MV-4-11 (cell line): ENCODE measurements at places on chromosomes 2 and 18.

GRCh38 chr2:26855466-26855865, 7.5 kb downstream of the DPYSL5 start:
- DNase-seq, result no peak

DNA sequence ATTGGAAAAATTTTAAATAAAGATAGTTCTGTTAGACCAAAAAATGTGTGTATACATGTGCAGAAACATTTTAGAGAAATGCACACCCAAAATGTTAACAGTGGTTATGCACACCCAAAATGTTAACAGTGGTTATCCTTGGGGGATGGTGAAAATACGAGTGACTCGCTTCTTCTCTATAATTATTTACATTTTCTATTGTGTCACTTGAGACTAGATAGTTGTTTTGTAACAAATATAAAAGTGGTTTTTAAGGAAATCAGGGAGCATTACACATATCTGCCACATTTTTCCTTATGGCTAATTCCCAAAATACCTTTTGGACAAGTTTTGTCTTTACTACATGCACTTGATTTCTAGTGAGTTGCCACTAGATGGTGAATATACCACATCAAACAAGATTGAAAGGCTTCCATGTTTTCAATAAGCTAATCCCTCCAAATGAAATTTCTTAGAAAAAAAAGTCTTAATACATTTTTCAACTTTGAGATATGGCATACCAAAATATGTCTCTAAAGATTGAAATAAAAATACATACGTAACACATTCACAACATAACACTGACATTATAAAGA, 9.0 kb upstream of the HIBCH start:
- no peak for DNase-seq

DNA sequence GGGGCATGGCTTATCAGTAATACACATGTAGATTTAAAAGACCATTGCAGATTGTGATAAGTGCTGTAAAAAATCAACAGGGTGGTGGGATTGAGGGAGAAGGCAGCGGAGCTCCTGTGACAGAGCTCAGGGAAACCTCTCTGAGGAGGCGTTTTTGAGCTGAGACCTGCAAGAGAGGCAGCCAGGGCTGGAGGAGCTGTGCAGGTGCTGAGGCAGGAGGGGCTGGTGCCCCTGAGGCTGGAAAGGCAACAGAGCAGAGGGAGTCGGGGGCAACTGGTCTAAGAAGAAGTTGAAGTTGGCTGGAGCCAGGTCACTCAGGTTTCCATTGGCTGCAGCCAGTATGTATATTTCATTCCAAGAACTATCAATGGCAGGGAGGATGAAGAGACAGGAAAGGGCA, 47.6 kb downstream of the KLHL29 start:
- no peak for DNase-seq

GRCh38 chr18:6365385-6365784, 49.3 kb downstream of the L3MBTL4 start:
- DNase-seq, result no peak

- DNase-seq, result no peak
These were observed 449.2 kb upstream of the SPRED2 start for GRCh38 chr2:65881592-65881991.

- peak; percentile 26 for DNase-seq
These were observed 177.9 kb downstream of the CYRIA start for GRCh38 chr2:16487686-16488085.

DNA sequence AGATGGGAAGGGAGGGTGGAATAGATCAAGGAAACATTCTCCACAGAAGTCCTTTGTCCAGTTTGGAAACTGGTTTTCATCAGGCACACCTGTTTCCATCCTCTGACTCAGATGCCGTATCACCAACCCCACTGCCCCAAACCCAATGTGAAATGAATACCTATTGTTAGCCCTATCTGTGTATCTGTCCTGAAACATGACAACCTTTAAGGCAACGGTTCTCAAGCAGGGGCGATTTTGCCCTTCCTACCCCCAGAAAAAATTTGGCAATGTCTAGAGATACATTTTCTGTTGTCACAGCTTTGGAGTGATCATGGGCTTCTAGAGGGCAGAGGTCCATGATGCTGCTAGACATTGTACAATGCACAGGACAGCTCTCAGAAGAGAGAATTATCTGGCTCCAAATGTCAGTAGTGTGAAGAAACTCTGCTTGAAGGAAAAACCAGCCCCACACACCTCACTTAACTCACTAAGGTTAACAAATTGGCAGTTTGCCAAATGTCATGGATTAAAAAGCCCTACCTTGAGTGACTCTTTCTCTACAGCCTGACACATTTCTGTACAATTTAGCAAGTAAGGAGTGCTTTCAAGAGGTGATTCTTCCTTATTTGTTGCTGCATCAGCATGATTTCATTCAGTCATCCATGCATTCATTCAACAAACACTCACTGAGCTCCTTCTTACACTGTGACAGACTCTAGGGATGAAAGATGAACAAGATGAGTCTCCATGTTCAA, 3.4 kb downstream of the SCTR start:
- no peak for DNase-seq

DNA sequence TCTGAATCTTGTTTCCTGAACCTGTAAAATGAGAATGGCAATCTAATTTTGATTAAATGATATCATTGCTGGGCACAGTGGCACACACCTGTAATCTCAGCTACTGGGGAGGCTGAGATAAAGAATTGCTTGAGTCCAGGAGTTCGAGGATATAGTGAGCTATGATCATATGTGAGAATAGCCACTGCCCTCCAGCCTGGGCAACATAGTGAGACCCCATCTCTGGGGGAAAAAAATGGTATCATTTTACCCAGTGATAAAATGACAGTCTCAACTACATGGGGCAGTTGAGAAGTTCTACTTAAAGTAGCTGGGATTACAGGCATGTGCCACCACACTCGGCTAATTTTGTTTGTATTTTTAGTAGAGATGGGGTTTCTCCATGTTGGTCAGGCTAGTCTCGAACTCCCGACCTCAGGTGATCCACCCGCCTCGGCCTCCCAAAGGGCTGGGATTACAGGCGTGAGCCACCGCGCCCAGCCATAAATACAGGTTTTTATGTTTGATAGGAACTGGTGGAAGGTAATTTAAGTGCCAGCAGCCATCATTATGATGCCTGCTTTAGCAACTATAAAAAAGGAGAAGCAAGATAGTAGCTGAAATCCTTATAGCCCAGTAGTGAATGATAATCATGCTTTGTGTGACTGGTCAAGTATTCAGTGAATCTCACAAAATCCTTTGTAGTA, 17.0 kb downstream of the BZW1 start:
- no peak for DNase-seq

GRCh38 chr18:58132595-58133261, 88.7 kb downstream of the NEDD4L start:
- no peak for DNase-seq

- DNase-seq, result no peak
These were observed 107.7 kb downstream of the BCL11A start for GRCh38 chr2:60445684-60446179.

- no peak for DNase-seq
These were observed 232.3 kb upstream of the MEIS1 start for GRCh38 chr2:66202586-66202985.

DNA sequence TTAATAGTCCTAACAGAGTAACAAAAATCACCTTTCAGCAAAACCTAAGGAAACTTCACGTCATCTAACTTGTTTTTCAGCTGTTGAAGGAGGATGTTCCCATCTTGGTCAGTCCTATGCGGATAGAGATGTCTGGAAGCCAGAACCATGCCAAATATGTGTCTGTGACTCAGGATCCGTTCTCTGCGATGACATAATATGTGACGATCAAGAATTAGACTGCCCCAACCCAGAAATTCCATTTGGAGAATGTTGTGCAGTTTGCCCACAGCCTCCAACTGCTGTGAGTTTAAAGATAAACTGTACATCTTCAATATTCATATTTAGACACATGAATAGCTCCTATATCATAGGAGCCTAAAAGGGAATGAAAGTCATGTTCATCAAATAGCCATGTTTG, 10.5 kb downstream of the COL3A1 start:
- DNase-seq, result no peak

DNA sequence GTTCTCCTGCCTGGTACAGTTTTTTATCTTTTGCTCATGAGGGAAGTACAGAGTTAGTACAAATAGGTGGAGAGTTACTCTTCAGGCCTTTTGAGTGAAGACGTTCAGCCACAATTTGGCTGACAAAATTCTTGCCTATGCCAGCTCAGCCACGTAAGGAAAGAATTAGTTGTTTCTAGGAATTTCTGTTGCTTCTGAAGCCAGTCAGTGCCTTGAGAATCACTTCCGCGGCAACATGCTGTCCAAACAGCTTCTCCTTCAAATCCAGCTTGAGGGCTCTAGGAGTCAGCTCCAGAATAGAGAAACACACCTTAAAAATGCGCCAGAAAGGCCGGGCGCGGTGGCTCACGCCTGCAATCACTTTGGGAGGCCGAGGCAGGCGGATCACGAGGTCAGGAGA, 27.5 kb downstream of the M1AP start:
- no peak for DNase-seq

- peak; percentile 63 for DNase-seq
These were observed 1.1 kb upstream of the CEP192 start for GRCh38 chr18:12990123-12990475.

GRCh38 chr2:238698451-238699306, 149.2 kb upstream of the TWIST2 start:
- no peak for DNase-seq

DNA sequence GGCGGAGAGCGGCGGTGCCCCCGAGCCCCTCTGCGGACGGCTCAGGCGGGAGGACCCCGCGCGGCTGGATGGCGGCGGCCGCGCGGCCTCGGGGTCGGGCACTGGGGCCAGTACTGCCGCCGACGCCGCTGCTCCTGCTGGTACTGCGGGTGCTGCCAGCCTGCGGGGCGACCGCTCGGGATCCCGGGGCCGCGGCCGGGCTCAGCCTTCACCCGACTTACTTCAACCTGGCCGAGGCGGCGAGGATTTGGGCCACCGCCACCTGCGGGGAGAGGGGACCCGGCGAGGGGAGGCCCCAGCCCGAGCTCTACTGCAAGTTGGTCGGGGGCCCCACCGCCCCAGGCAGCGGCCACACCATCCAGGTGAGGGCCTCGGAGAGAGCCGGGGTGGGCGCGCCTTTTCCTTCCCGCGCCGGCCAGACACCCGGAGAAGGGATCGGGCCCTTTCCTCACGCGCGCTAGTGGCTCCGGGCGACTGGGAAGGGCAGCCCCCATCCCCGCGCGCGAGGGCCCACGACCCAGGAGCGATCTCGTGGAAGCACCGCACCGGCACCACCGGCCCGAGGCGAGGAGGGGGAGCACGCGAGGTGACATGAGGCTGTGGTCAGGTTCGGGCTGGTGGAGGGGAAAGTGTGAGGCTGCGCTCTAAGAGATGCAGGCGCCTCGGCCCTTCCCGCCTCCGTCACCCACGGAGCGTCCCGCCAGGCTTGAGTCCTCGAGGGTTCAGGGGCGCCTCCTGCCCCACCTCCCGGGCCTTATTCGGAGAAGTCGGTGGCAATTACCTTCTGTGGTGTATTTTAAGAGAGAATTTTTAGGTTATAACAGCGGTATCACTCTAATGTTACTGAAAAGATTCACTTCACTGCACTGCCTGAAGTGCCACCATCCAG, 607 bp downstream of the LAMA3 start:
- DNase-seq, result no peak

DNA sequence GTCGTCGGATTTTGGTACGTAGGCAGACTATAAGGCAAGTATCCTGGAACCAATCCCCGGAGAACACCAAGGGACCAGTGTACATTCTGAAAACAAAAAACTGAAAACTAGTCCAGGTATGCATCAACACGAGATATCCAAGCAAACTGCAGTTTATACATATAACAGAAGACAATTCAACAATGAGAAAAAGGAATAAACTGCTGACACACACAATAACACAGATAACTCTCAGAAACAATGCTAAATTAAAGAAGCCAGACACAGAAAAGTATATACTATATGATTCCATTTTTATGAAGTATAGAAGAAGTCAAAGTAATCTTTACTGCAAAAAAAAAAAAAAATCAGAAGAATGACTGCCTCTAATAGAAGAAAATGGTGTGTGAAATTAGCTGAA, 5.9 kb downstream of the ROCK2 start:
- no peak for DNase-seq

DNA sequence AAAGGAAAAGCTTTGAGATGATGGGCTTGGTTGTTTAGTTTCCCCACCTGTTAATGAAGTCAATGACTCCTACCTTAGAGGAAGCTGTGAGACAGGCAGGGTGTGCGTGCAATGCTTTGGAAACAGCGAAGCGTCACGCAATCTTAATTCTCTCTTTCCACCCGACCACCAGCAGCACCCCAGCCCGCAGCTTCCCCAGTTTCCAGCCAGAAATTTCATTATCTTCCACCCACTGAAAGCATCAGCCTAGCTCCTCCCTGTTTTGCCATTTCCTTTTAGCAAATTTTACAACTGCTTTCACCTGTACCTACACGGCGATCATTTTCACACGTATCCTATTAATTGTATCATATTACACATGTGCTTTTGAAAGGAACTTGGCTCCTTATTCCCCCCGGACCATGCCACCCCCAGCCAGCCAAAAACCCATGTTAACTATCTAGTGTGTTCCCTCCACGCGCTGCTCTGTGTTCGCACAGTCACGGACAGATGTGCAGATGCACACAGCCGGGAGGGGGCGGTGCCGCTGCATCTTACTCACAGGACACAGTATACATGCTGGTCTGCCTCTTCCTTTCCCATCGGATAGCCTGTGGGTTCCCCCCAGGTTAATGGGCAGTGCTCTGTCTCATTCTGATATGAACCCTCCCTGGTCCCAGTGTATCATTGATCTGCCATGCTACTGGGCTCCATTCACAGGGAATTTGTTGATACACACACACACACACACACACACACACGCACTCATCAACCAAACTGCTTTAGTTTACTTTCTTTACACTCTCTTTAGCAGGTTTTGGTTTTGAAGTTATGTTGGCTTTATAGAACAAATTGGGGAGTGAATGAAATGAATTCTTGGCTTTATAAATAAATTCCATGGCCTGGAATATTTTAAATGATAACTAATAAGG, 22.4 kb downstream of the CYP27C1 start:
- DNase-seq, result peak; percentile 57

DNA sequence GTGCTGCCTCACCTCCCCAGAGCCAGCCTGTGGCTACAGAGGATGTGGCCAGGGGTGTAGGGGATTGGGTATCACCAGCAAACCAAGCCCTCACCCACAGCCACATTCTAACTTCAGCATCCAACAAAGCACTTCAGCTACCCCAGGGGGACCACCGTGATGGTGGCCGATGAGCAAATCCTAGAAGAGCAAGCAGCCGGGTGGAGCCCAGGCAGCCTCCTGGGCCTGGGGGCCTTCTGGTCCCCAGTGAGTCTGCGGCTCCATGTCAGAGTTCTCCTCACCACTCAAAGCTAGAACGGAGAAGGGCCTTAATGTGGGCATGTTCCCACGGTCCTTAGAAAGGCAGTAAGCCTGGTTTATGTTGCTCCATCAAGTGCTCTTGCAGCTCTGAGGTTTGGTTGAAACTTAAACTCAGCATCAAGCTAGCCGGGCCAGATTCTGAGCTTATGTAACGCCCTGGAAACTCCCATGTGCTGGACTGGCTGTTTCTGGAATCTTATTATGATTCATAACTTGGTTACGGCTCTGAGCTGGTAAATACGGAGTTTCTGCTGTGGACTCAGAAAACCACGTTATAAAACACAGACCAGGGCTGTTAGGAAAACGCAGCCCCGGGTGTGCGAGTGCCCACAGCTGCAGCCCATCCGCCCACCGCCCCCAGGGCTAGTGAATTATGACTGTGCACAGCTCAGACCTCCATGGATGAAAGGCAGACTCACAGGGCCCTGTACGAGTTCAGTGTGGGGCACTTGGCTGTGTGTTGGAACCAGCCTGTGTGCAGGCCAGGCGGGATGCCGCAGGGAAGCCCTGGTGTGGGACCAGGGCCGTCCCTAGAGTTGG, 99.8 kb downstream of the SEPTIN10 start:
- peak; percentile 52 for DNase-seq
